IMR-90 (cell line): ENCODE measurements at places on chromosomes 1 and 21. TPM values are rescaled to one million over a fixed set of nuclear protein-coding genes. Genes with fewer than 3 reads are reported as not detected.

KRTAP12-2 gene
- not detected in 2 replicates for total RNA-seq

DNA sequence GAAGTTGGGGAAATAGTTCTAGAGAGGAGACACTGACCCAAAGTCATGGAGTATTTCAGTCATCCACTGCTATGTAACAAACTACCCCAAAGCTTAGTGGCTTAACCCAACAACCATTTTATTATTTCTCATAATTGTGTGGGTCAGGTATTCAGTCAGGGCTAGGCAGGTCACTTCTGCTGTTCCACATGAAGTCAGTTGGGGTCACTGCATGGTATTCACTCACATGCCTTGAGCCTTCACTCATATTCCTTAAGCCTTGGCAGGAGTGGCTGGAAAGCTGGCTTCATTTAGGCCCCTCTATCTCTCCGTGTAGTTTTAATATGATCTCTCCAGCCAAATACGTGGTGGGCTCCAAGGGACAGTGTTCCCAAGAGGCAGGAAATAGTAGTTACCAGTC is 17.5 kb upstream of the RNF11 start:
- H3K36me3 ChIP-seq, result no peaks in the 10 kb centered on the region
- no peak for DNase-seq
- no peak overlapping the region for H3K4me3 ChIP-seq
- no peaks in the 10 kb centered on the region; the same call in 1 of the 2 replicates for H3K27me3 ChIP-seq
- H3K27ac ChIP-seq, result no peak overlapping the region
- H3K4me1 ChIP-seq, result peaks cover 7% of the 10 kb centered on the region

- peaks cover 9% of the 10 kb centered on the region for H3K36me3 ChIP-seq
- no peak for DNase-seq
- no peak overlapping the region for H3K27ac ChIP-seq
- peaks cover 18% of the 10 kb centered on the region for H3K4me1 ChIP-seq
- no peaks in the 10 kb centered on the region for H3K27me3 ChIP-seq
- H3K4me3 ChIP-seq, result no peak overlapping the region
Observed at GRCh38 chr1:21284206-21285054, 5.8 kb downstream of the ECE1 start.

GRCh38 chr1:56758135-56758534 is 61.1 kb downstream of the FYB2 start:
- H3K4me3 ChIP-seq, result no peak overlapping the region
- H3K36me3 ChIP-seq, result no peaks in the 10 kb centered on the region
- no peaks in the 10 kb centered on the region for H3K4me1 ChIP-seq

GRCh38 chr1:238226810-238227209 is 336.1 kb upstream of the ZP4 start:
- H3K27ac ChIP-seq, result no peak overlapping the region
- no peaks in the 10 kb centered on the region for H3K36me3 ChIP-seq
- no peaks in the 10 kb centered on the region for H3K4me1 ChIP-seq
- no peaks in the 10 kb centered on the region for H3K27me3 ChIP-seq
- H3K4me3 ChIP-seq, result no peak overlapping the region

- DNase-seq, result no peak
- no peak overlapping the region for H3K4me3 ChIP-seq
- H3K36me3 ChIP-seq, result no peaks in the 10 kb centered on the region
- H3K27me3 ChIP-seq, result no peaks in the 10 kb centered on the region
- H3K27ac ChIP-seq, result no peak overlapping the region
Observed at GRCh38 chr1:247043406-247043805, 35.2 kb downstream of the ZNF670 start.

- no peaks in the 10 kb centered on the region; the same call in 1 of the 2 replicates for H3K27me3 ChIP-seq
- DNase-seq, result no peak
- no peak overlapping the region for H3K27ac ChIP-seq
- no peak overlapping the region for H3K4me3 ChIP-seq
- no peaks in the 10 kb centered on the region for H3K36me3 ChIP-seq
Observed at GRCh38 chr21:31394309-31394708, 50.2 kb upstream of the TIAM1 start.

GRCh38 chr1:156600733-156601121 is 552 bp downstream of the GPATCH4 start:
- DNase-seq, result no peak
- 0 out of 2 replicates have a peak, but pooled peaks cover 4% of the 10 kb centered on the region for H3K4me1 ChIP-seq
- peak overlapping the region; percentile 78 for H3K4me3 ChIP-seq
- H3K27me3 ChIP-seq, result no peaks in the 10 kb centered on the region
- peak overlapping the region; percentile 54 for H3K27ac ChIP-seq

DNA sequence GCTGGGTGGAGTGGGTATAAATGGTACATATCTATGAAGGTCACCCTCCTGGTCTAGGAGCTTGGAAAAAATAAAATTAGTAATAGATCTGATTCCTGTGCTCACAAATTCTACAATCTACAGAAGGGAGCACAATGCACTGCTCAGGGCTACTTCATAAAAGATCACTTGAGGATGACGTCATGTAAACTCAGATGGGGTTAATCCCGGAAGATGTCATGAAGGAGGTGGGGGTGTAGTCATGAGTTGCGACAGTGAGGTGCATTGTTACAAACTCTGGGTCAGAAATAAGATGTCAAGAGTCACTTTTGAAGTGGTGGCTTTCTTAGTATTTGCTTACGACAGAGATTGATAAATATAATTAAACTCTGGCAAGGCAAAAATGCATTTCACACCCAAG is 68.2 kb downstream of the LHX9 start:
- peaks cover 4% of the 10 kb centered on the region; the same call in 1 of the 2 replicates for H3K4me1 ChIP-seq
- no peak overlapping the region for H3K27ac ChIP-seq

- peaks cover 5% of the 10 kb centered on the region for H3K27me3 ChIP-seq
- H3K4me1 ChIP-seq, result no peaks in the 10 kb centered on the region
Observed at GRCh38 chr1:47646676-47647075, 208.8 kb downstream of the FOXD2 start.

DNA sequence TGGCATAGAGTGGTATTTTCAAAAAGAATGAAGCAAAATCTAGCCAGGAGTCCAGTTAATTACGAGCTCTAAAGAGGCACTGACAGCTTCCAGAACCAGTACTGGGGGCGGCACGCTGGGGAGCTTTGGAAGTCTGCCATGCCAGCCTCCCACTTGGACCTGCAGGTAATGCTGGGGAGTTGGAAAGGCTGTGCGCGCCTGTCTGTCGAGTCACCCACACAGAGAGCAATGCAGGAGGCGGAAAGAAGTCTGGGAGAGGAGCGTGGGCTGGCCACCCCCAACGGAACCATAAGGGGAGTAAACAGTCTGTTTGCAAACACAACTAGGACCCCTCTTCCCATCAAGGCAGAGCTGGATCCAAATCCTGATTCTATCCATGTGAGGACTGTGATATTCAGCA is 84.5 kb downstream of the BEND5 start:
- no peak overlapping the region for H3K4me3 ChIP-seq
- no peak for DNase-seq
- H3K4me1 ChIP-seq, result no peaks in the 10 kb centered on the region
- H3K27ac ChIP-seq, result no peak overlapping the region
- H3K27me3 ChIP-seq, result no peaks in the 10 kb centered on the region; the same call in 1 of the 2 replicates

- no peak for DNase-seq
- H3K4me3 ChIP-seq, result no peak overlapping the region
- no peaks in the 10 kb centered on the region for H3K27me3 ChIP-seq
Observed at GRCh38 chr21:14554948-14555347, 8.8 kb upstream of the SAMSN1 start.
